ENCODE measurements at places on chromosomes 6 and 20. TPM values are rescaled to one million over a fixed set of nuclear protein-coding genes. Genes with fewer than 3 reads are reported as not detected.
A peak's percentile ranks its signal among the peaks of the same experiment; 100 is the strongest.

DNA sequence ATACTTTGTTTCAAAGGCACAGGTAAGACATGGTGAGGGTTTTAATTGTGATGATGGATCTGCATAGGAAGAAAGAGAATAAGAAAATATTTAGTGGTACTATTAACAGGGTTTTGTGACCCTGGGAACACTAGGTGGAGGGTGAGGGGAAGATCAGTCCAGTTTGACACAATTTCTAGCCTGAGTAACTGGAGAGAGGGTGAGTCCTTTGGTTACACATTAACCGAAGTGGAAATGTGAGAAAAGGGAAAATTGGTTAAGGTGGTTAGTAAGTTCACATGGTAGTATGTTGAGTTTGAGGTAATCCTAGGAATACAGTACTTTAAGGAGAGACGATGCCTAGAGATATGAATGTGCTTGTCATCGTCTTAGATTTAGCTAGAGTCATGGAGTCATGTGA, 54.8 kb upstream of the POU3F2 start:
- DNase-seq: no peak

GRCh38 chr6:141874930-141875602, 257.7 kb upstream of the GJE1 start:
- peak; percentile 53 for DNase-seq

- no peak for DNase-seq
Measured at GRCh38 chr6:21024616-21025015, 490.4 kb downstream of the CDKAL1 start.

- DNase-seq: no peak
Measured at GRCh38 chr6:90350689-90351554, 54.3 kb upstream of the BACH2 start.

GRCh38 chr6:25100288-25100687, 164.5 kb upstream of the RIPOR2 start:
- peak; percentile 20 for DNase-seq

GRCh38 chr6:1463751-1464426, 74.5 kb downstream of the FOXF2 start:
- DNase-seq: no peak

DNA sequence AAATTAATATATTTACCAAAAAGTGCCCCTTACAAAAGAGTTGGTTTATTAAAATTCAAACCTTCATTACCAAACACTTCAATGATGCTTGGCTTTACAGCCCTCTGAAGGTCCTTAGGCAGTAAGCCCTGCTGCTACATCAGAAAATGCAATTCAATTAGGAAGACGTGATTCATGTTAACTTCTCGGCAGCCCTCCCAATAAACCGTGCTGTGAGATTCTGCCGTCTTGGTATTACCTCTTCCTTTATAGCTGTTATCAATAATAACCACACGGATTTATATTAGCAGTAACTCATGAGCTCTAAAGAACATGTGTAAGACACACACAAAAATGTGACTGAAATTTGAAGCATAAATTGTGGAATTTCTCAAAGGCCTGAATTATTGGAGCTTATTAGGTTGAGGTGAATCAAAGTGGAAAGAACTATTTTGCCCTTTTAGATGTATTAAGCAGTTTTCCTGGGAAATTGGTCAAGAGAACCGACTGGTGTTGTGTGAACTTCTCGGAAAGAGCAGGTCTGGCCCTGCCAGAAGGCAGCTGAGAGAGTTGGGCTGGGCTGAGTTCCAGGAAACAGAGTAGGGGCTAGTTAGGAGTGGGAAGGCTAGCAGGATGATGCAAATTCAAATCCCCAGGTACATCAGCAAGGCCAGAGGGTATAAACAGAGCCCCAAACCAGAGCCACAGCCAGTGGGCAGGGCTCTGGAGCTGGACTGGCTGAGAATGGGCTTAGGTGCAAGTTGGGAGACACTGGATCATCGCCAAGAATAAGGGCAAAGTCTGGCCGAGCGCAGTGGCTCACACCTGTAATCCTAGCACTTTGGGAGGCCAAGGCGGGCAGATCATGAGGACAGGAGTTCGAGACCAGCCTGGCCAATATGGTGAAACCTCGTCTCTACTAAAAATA, 33.1 kb downstream of the FGD2 start:
- DNase-seq: peak; percentile 27

DNA sequence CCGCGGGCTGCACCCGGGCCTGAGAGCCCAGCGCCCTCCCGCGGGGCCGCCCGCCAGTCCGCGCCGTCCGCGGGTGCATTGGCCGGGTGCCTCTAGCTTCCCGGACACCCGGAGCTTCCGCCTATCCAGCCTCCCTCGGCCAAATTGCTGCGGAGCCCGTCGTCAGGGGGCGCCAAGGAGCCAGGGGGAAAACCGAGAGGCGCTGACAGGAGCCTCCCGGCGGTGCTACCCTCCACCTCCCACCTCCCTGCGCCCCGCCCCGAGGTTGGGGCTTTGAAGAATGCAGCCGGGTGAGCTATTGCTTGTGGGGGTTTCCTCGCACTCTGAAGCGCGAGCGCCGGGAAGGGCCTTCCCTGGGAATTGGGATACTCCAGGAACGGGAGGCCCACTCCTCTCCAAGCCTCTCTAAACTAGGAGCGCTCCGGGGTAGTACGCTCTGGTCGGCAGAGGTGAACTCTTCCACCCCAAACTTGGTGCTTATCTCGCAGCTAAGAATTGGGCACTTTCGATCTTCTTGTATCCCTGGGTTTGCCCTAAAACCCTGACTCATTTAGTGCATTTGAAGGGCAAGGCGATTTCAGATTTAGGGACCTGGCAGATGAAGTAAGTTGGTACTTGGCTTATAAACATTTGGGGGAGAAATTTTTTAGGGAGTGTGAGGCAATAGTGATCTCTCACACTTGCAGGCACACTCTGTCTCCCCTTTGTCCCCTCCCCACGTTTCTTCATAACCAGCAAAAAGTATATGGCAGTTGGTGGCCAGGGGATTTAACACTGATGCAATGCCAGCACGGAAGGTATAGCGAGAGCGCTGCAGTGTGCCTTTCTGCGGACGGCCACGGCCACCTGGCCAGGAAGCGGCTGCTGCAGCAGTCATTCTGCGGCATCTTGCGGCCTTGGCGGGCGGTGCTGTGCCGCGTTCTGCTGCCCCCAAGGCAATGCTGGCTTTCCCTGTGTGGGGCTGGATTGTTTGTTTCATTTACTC, 556 bp downstream of the BEND6 start:
- peak; percentile 94 for DNase-seq

GRCh38 chr20:37850724-37851355, 52.1 kb upstream of the VSTM2L start:
- peak; percentile 13 for DNase-seq

DNA sequence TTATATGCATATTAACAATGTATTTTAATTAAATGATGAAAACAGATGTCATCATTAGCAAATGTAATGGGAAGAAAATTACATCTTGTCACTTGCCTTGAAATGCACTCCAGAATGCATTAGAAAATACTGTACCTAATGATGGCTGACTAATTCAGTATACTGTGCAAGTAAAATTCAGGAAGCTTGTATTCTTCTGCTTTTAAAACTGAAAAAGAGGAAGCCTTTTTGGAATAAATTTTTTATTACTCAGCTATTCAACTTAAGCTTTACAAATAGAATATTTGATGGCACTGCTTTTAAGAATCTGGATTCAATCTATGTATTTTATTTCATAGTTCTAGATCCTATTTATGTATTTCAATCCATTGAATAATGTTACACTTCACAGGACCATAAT, 195.5 kb downstream of the RIMS1 start:
- no peak for DNase-seq

DNA sequence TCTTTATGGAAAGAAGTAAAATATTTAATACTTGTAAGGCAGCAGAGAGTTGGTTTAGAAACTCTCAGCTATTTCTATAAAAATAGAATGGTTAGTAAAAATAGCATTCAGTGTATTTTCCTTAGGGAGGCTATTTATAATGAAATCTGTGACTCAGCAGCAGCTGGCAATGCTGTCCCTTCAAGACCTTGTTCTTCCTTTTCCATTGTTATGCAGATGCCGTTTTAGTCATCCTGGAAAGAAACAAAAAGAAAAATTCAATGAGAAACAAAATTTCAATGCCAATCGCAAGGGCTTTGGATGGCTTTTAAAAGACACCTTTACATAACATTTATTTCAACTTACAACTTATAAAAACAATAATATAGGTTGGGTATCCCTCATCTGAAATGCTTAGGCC, 17.5 kb downstream of the MPC1 start:
- DNase-seq: peak; percentile 81

GRCh38 chr6:167232356-167232755, 58.8 kb upstream of the UNC93A start:
- DNase-seq: no peak

Gene PLN
- total RNA-seq: not detected

Gene MYL9
- 172 TPM for total RNA-seq

Gene MOG
- total RNA-seq: not detected

Gene PREP
- total RNA-seq: 15.7 TPM

Gene TFAP2C
- total RNA-seq: 12.3 TPM

Gene CEP250
- 15.5 TPM for total RNA-seq

Gene SLC26A8
- not detected for total RNA-seq

Gene CD109
- 68.6 TPM for total RNA-seq
